Activated naive CD8-positive, alpha-beta T cell treated with anti-CD3 and anti-CD28 coated beads, Interleukin-2, amount 50 U/mL, for 16 hours (primary cell): ENCODE measurements at places on chromosomes 7 and 10.

- no peak for DNase-seq
Observed at GRCh38 chr7:155846936-155847335, 34.7 kb upstream of the SHH start.

GRCh38 chr7:123712619-123713018, 36.2 kb downstream of the WASL start:
- no peak for DNase-seq

GRCh38 chr10:74585231-74586087, 240.9 kb upstream of the KAT6B start:
- no peak for DNase-seq

DNA sequence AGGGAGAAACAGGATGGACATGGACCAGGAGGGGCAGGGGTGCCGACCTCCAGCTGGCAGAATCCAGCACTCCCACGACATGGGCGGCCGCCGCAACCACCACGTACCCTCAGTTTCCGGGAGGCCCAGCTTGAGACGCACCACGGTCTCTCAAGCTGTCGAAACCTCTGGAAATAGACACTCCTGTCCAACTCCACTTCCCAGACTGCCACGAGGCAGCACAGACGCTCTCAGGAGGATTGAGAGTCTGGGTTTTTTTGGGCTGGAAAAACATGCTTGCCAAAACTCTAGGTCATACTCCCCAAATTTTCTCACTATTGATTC, 37.9 kb upstream of the PDGFA start:
- no peak for DNase-seq

GRCh38 chr10:69222157-69223027, 2.3 kb downstream of the HKDC1 start:
- DNase-seq: peak; percentile 43

- DNase-seq: no peak
Observed at GRCh38 chr10:32882076-32882475, 76.0 kb downstream of the ITGB1 start.
